ENCODE measurements at places on chromosomes 7 and 10. TPM values are rescaled to one million over a fixed set of nuclear protein-coding genes. Genes with fewer than 3 reads are reported as not detected.

- no peak for DNase-seq
These were observed 74.8 kb downstream of the AUTS2 start for GRCh38 chr7:69673074-69673473.

GRCh38 chr7:117323305-117323850 lies 520 bp upstream of the WNT2 start:
- DNase-seq = no peak

DNA sequence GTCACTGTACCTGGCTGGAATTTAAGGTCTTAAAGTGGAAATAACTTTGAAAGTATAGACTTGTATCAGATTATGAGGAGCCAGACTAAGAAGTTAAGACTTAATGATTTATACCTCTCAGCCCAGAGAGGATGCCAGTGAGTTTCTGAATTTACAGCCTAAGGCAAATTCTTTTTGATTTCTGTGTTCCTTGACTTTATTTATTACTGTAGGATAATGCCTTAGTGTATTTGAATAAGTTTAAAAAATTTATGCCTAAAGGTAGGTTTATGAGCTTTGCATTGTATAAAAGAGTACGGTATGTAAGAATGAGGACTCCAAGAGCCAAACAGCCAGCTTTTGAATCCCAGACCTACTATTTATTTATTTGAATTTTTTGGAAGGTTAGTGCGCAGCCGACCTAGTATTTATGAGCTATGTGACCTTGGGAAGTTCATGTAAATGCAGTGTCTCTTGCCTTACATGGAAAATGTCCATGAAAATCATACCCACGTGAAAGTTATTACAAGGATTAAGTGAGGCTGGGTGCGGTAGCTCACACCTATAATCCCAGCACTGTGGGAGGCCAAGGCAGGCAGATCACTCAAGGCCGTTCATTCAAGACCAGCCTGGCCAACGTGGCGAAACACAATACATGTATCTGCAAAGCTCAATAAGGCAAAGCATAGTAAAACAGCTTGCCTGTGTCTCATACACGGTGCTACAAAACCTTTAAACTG lies 174.6 kb downstream of the AUTS2 start:
- no peak for DNase-seq

DNA sequence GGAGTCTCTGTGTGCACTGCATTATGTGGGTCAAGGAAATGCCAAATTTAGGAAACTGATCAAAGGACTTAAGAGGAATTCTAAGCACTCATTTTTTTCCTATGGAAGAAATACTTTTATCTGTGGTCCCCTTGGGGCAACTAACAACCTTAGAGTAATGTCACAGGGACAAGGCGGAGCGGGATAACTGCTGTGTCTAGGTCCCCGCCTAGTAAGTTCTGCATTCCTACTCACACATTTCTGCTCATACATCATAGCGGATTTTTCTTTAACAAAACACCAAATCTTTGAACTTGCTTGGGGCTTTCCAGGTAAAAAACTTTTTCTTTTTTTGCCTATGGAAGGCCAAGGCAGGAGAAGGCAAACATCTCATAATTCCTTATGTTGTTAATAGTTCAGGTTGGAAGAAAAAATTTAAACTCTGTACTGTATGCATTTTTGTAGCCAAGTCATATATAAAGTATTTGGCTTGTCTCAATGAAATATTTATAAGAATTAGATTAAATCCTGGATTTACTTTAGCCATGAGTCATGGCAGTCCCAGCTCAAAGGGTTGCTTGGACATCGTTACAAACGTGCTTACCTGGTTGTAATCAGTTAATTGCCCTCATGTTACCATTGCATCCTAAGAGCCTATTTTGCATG lies 285.0 kb downstream of the PHTF2 start:
- DNase-seq = no peak

GRCh38 chr7:46133072-46133471 lies 212.0 kb upstream of the IGFBP3 start:
- DNase-seq = no peak

- DNase-seq = no peak
These were observed 73.3 kb downstream of the CXCL12 start for GRCh38 chr10:44311563-44312051.

DNA sequence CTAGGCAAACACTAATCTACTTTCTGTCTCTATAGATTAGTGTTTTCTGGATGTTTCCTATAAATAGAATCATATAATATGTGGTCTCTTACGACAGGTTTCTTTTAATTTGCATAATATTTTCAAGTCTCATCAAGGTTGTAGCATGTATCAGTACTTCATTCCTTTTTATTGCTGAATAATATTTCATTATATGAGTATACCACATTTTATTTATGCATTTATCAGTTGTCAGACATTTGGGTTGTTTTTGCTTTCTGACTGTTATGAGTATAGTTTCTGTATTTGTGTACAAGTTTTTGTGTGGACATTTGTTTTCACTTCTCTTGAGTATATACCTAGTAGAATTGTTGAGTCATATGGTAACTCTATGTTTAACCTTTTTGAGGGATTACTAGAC lies 48.2 kb downstream of the SHOC2 start:
- DNase-seq = no peak

GRCh38 chr7:2386964-2387669 lies 16.3 kb upstream of the CHST12 start:
- no peak for DNase-seq

GRCh38 chr10:71380841-71381240 lies 15.9 kb upstream of the CDH23 start:
- DNase-seq = no peak

- DNase-seq = no peak
These were observed 526 bp downstream of the CH25H start for GRCh38 chr10:89206402-89207180.

GRCh38 chr10:26215935-26216584 lies 514 bp upstream of the GAD2 start:
- DNase-seq = no peak

DNA sequence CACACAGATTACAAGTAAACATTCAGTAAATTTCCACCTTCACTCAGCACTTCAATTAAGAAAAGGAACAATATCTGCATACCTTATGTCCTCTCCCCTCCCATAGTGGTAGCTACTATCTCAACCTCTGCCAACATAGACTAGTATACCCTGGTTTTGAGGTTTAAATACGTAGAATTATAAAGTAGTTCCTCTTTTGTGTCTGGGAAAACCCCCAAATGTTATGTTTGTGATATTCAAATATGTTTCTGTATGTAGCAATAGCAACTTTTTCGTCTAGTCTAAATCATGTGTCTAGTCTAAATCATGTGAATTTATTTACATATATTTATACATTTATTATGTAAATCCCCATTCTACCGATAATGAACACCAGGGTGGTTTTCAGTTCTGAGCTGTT lies 13.2 kb upstream of the CAMK2B start:
- no peak for DNase-seq

DNA sequence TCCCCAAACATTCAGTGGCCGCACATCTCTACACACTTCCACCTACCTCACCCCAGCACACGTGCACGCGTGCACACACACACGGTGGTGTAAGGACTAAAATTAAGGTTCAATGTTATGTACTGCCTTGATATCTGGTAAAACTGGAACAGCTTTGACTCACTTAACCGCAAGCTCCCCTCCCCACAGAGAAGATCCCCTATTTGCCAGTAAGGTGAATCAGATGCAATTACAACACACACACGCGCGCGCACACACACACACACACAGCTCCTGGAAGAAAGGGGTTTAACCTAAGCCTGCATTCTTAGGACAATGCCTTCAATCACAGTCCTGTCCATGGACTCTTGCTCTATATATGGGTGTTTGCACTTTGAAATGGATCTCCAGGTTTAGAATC lies 25.5 kb upstream of the VPS41 start:
- DNase-seq = no peak

- DNase-seq = no peak
These were observed 80.5 kb upstream of the ETV1 start for GRCh38 chr7:14069961-14070360.

- DNase-seq = no peak
These were observed 224.5 kb upstream of the SP8 start for GRCh38 chr7:21011153-21011552.

DNA sequence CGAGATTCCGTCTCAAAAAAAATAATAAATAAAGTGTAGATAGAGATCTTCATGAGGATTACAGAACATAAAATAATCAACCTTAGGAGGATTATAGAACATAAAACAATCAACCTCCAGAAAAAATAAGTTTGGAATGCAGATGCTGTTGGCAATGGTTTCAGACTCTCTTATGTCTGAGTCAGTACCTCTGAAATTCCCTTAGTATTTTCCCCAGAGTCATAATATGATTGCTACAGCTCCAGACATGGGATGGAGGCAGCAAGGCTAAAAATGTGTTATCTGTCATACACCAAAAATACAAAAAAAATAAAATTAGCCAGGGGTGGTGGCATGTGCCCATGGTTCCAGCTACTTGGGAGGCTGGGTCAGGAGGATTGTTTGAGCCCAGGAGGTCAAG lies 22.2 kb downstream of the CADPS2 start:
- no peak for DNase-seq

GRCh38 chr7:19333706-19334105 lies 188.5 kb upstream of the FERD3L start:
- DNase-seq = no peak

DNA sequence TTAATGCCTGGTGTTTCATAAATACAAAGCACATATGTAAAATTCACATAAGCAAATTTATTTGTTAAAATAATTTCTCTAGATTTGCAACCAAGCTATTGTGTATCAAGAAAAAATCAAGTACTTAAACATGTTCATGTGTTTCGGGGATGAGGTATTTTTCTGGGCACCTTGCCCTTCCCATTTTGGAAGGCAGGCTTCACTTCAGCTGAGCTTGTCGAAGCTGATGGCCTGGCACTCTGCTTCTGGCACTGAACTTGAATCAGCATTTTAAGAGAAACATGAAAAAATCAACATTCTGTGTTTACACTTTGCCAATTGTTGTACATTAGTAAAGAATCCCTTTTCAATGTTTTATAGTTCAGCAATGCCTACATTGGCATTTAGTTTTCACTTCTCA lies 179.1 kb upstream of the STEAP4 start:
- no peak for DNase-seq

TMEM273 gene
- total RNA-seq = 14.8 TPM

GOT1 gene
- 14.3 TPM for total RNA-seq

KCP gene
- 2.0 TPM for total RNA-seq

PLEKHA1 gene
- 22.3 TPM for total RNA-seq

GRID2IP gene
- 0.14 TPM for total RNA-seq

HOXA4 gene
- 3.7 TPM for total RNA-seq

SPDYE9 gene
- total RNA-seq = not detected

SFTPD gene
- total RNA-seq = not detected

OR2A42 gene
- not detected for total RNA-seq

MMD2 gene
- total RNA-seq = not detected

SLC16A12 gene
- 1.5 TPM for total RNA-seq

ZNF488 gene
- not detected for total RNA-seq
